PC-9 (cell line): ENCODE measurements at places on chromosomes 11 and 22. TPM values are rescaled to one million over a fixed set of nuclear protein-coding genes. Genes with fewer than 3 reads are reported as not detected.

GRCh38 chr11:110829873-110830272 lies 117.6 kb upstream of the ARHGAP20 start:
- no peaks in the 10 kb centered on the region for H3K27me3 ChIP-seq
- H3K4me1 ChIP-seq = no peaks in the 10 kb centered on the region
- H3K4me3 ChIP-seq = no peak overlapping the region
- no peak overlapping the region for H3K27ac ChIP-seq
- DNase-seq = no peak

DNA sequence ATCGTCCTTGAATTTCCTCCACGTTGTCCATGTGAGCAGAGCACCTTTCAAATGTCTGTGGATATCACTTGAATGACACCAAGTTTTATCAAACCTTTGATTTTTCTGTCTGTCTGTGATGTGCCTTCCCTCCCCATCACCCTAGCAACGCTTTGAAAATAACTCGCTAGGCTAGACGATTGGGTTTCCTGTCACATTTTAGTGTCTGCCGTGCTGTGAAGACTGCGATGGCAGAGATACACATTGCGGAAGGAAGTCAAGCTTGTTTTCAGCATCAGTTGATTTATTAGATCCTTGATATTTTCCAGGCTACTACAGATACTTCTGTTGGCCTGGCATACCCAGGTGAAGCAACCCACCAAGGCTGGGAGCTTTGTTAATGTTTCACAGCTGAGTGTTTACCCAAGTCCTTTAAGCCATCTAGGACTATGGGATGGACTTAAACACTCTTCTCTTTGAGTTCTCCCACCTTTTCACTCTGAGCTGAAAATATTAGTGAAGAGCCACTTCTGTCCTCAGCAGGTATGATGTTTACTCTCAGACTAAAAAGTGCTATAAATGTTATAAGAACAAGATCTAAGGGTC lies 93.6 kb upstream of the CD44 start:
- H3K27me3 ChIP-seq = no peaks in the 10 kb centered on the region
- H3K4me3 ChIP-seq = no peak overlapping the region
- no peaks in the 10 kb centered on the region for H3K36me3 ChIP-seq
- no peak for DNase-seq

DNA sequence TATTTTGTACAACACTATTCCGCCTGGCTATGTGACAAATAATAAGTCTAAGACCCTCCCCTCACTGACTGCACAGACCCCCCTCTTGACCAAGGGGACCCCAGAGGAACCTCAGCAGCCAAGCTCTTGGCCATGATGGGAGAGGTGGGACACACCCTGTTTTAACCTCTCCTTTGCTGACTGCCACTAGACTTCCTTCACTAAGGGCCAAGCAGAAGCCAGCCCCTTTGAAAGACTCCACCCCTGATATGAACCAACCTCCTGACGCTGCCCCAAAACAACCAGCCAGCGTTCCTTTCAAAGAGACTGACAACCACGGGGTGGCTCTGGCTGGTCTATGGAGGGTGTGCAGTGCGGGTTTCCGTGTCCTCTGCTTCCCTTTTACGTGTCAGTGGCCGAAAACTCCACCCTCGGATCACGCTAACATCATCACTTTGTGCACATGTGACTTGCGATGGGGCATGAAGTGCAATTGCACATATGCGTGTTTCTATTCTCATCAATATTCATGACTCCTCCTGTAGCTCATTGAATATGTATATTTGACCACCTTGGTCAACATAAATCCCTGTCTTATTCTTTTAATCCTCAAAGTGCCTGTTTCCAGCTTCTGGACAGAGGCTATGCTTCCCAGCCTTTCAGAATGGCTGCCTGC lies 643.9 kb downstream of the TBC1D22A start:
- no peaks in the 10 kb centered on the region for H3K4me1 ChIP-seq
- H3K27me3 ChIP-seq = peaks cover 94% of the 10 kb centered on the region
- no peak overlapping the region for H3K4me3 ChIP-seq
- no peak overlapping the region for H3K27ac ChIP-seq
- H3K36me3 ChIP-seq = no peaks in the 10 kb centered on the region

GRCh38 chr11:125916683-125917347 lies 12.5 kb downstream of the DDX25 start:
- H3K27me3 ChIP-seq = peaks cover 44% of the 10 kb centered on the region
- H3K4me3 ChIP-seq = no peak overlapping the region
- DNase-seq = no peak
- H3K36me3 ChIP-seq = no peaks in the 10 kb centered on the region
- H3K27ac ChIP-seq = no peak overlapping the region

GRCh38 chr11:7578276-7578955 lies 64.6 kb downstream of the PPFIBP2 start:
- H3K4me1 ChIP-seq = peaks cover 58% of the 10 kb centered on the region
- no peaks in the 10 kb centered on the region for H3K27me3 ChIP-seq
- H3K27ac ChIP-seq = peak overlapping the region; percentile 49
- no peaks in the 10 kb centered on the region for H3K36me3 ChIP-seq
- peak; percentile 67 for DNase-seq

DNA sequence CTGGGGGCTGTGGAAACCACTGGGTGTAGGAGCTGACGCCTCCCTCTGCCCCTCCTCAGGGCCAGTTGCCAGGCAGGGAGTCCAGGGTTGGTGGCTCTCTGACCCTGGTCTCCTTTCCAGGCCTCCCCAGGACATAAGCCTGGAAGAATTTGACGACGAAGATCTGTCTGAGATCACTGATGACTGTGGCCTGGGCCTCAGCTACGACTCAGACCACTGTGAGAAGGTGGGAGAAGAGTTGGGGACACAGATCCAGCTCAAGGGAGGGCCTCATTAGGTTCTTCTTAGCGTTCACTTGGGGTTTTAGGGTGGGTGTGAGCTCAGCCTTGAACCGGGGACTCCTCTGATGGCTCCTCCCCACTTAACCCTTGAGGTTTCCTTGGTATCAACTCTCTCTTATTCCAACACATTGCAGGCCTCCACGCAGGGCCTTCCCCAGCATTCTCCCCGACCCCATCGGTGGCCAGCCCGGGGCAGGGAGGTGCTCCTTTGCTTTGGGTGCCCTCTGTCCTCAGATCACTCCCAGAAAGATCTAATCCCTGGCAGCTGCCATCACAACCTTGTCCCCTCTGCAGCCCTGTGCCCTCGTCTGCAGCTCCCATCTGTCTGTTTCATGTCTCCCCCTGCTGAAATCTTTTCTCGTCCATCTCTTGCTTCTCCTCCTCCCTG lies 1.2 kb downstream of the MAPK8IP2 start:
- H3K36me3 ChIP-seq = no peaks in the 10 kb centered on the region
- H3K27me3 ChIP-seq = peaks cover 58% of the 10 kb centered on the region

GRCh38 chr11:63767565-63768236 lies 874 bp downstream of the ZFTA start:
- peaks cover 11% of the 10 kb centered on the region; the same call in 1 of the 2 replicates for H3K4me1 ChIP-seq
- no peak overlapping the region for H3K27ac ChIP-seq
- no peaks in the 10 kb centered on the region for H3K27me3 ChIP-seq
- peak; percentile 58 for DNase-seq

DNA sequence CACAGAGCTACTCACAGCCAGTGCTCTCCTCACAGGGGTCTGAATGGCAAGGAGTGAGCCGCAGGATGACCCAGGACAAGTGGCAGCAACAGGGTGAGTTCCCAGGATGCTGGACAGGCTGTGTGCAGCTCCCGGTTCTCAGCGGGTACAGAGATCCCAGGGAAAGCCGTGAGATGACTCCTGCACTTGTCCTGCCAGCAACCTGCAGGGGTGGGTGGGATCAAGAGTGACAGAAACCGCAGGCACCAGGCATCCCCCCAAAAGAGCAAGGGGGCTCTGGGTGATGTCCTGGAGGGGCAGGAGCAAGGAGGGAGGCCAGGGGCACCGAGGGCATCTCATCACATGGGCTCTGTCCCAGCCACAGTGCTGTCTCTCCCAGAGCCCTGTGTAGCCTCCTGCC lies 15.9 kb upstream of the PRODH start:
- no peak for DNase-seq
- H3K27me3 ChIP-seq = peaks cover 25% of the 10 kb centered on the region
- no peaks in the 10 kb centered on the region for H3K4me1 ChIP-seq
- no peaks in the 10 kb centered on the region for H3K36me3 ChIP-seq

DNA sequence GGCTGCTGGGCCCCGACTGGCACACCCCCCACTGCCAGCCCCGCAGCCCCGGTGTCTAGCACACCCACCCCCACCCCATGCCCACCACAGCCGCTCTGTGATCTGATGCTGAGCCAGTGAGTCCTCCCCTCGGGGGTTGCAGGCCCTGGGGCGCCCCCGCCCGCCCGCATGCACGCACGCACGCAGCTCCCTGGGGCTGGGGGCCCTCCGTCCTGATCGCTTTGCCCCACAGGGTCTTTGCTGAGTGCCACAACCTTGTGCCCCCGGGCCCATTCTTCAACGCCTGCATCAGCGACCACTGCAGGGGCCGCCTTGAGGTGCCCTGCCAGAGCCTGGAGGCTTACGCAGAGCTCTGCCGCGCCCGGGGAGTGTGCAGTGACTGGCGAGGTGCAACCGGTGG lies 32.3 kb downstream of the MUC5B start:
- no peak for DNase-seq
- no peaks in the 10 kb centered on the region for H3K4me1 ChIP-seq
- H3K36me3 ChIP-seq = no peaks in the 10 kb centered on the region
- no peaks in the 10 kb centered on the region for H3K27me3 ChIP-seq

DNA sequence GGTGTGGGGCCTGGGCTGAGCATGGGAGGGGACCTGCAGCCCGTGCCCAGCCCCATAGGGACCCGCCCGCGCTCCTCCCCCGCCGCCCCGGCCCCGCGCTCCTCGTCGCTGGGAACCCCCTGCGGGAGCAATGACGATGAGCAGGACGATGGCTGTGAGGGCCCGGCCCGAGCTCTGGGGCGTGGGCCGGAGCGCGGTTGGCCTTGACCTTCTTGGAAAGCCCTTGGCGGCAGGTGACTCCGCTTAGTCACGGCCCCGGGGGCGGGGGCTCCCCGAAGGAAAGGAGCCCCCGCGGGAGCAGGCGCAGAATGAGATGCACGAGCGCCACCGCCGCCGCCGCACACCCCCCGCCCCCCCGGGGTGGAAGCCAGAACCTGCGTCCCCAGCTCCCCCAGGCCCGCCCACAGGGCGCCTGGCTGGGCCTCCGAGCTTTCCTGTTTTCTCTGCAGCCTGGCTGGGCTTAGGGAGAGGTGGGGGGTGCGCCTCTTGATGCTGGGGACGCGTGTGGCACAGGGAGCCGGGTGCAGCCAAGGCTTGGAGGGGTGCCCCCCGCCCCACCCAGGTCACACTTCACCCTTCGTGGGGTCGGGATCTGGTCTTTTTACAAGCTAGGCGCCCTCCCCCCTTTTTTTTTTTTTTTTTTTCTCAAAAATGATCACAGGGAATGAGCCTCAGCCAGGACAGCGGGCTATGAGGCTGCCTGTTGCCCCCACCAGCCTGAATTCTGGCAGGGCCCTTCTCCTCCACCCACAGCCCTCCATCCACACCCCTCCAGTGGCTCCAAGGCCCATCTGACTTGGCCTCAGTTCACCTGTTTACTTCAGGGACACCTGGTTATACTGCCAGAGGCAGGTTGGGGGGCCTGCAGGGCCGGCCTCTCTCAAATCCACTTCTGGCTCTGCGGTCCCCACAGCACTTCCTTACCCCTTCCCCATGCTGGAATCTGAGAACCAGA lies 17.9 kb downstream of the CRELD2 start:
- no peak overlapping the region for H3K27ac ChIP-seq
- peak; percentile 97 for DNase-seq
- H3K4me3 ChIP-seq = peak overlapping the region; percentile 53; the same call in 1 of the 2 replicates
- no peaks in the 10 kb centered on the region for H3K27me3 ChIP-seq

GRCh38 chr11:92380882-92381281 lies 156.3 kb downstream of the FAT3 start:
- H3K4me1 ChIP-seq = peaks cover 23% of the 10 kb centered on the region
- no peaks in the 10 kb centered on the region for H3K27me3 ChIP-seq
- no peak for DNase-seq
- H3K27ac ChIP-seq = no peak overlapping the region
- no peak overlapping the region for H3K4me3 ChIP-seq

- no peaks in the 10 kb centered on the region for H3K27me3 ChIP-seq
- H3K4me3 ChIP-seq = no peak overlapping the region
- peak overlapping the region; percentile 46 for H3K27ac ChIP-seq
- H3K36me3 ChIP-seq = no peaks in the 10 kb centered on the region
These were observed 17.3 kb downstream of the PACSIN2 start for GRCh38 chr22:42997582-42998090.

- no peak overlapping the region for H3K27ac ChIP-seq
- no peak for DNase-seq
- H3K36me3 ChIP-seq = no peaks in the 10 kb centered on the region
- no peak overlapping the region for H3K4me3 ChIP-seq
These were observed 181.2 kb downstream of the WNT11 start for GRCh38 chr11:76025068-76025467.

DNA sequence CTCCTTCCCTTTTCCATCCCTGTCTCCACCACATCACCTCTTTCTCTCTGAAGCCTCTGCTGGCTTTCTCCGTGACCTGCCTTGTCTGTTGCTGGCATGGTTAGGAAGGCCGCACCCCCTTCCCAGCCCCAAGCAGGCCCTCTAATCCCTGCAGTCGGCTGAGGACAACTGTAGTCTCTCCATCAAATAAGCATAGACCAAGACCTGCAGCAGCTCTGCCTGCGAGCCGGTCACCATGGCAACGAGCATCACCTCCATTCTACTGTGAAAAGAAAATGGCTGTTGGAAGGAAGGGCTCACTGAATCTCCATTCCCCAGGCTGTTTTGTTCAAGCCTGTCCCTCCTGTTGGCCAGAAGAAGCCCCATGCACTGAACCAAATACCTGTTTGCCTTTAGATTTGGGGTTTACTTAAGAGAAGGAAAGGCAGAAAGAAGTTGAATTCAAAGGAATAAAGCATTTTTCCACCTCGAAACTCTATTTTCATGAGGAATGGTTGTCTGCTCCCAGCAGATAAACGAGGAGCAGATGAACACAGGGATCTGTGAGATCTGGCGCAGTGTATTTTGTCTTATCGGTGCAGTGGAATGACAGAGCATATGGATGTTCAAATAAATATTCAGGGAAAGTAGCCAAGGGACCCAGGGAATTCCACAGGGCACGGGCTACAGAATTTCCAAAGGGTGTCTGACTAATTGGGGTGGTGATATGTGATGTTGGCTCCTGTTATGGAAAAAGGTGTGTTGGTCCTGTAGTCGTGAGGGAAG lies 113.1 kb upstream of the TTC12 start:
- H3K27me3 ChIP-seq = no peaks in the 10 kb centered on the region
- H3K27ac ChIP-seq = peak overlapping the region; percentile 86
- H3K4me3 ChIP-seq = no peak overlapping the region
- H3K4me1 ChIP-seq = peaks cover 55% of the 10 kb centered on the region

MS4A12 gene
- total RNA-seq = not detected in 2 replicates

MPEG1 gene
- total RNA-seq = not detected in 2 replicates

AQP11 gene
- 1.1 and 1.4 TPM in 2 replicates for total RNA-seq

TSSK2 gene
- total RNA-seq = not detected in 2 replicates

INS gene
- not detected in 2 replicates for total RNA-seq

H19 gene
- total RNA-seq = 0.26 and 0.53 TPM in 2 replicates

SMIM38 gene
- total RNA-seq = 0.26 and 0.50 TPM in 2 replicates
